Activated CD4-positive, alpha-beta T cell treated with anti-CD3 and anti-CD28 coated beads, Interleukin-10, Interleukin-2, amounts not matched to agents 100 ng/mL and 50 ng/mL, durations not matched to agents 16 hours and 8 hours (primary cell): ENCODE measurements at places on chromosomes 7 and 10.

DNA sequence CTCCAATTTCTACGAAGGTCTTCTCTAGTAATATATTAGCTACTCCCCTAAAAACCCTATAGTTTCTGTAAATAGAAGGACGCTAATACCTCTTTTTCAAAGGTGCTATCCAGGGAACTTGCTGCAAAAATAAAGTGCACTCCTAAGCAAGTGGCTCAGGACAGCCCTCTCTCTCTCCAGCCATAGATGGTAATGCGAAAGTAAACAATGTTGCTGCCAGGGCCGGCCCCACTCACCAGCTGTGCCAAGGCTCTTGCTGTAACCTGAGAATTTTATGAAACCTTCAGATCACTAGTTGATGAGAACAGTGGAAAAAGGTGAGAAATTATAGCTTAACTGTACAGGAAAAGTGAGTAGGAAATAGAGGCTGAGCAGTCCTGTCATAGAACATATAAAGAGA lies 10.9 kb upstream of the TAS2R39 start:
- DNase-seq = no peak

DNA sequence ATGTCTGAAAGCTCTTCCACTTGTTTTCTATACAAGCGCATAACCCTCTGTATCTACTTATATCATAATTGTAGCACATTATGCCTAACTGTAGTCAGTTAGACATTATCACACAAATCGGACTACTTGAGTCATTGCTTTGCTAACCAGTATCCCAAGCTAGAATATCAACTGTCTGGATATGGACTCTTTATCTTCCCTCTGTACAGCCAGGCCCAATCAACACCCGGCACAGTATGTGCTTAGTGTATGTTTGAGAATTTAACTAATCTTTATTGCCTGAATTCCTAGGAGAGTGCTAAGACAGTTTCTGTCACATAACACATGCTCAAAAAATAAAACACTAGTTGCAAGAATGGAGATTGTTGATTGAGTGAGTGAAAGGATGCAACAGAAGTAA lies 211.2 kb downstream of the ARL4A start:
- DNase-seq = no peak

- no peak for DNase-seq
These were observed 29.4 kb downstream of the CDH23 start for GRCh38 chr10:71426058-71426605.

GRCh38 chr7:35820858-35821257 lies 20.0 kb downstream of the SEPTIN7 start:
- no peak for DNase-seq

GRCh38 chr10:86071145-86071544 lies 295.4 kb downstream of the GRID1 start:
- DNase-seq = no peak

- peak; percentile 38 for DNase-seq
These were observed 89.9 kb downstream of the CDH23 start for GRCh38 chr10:71486484-71487114.

- no peak for DNase-seq
These were observed 67.6 kb downstream of the ITGB1 start for GRCh38 chr10:32890444-32890843.

GRCh38 chr7:54757711-54758110 lies 1.3 kb downstream of the SEC61G start:
- no peak for DNase-seq

- DNase-seq = no peak
These were observed 68.4 kb downstream of the CREB3L2 start for GRCh38 chr7:137933270-137934017.

GRCh38 chr7:44380189-44380830 lies 54.9 kb upstream of the CAMK2B start:
- no peak for DNase-seq

GRCh38 chr7:25586513-25586912 lies 358.2 kb upstream of the NPVF start:
- DNase-seq = no peak

DNA sequence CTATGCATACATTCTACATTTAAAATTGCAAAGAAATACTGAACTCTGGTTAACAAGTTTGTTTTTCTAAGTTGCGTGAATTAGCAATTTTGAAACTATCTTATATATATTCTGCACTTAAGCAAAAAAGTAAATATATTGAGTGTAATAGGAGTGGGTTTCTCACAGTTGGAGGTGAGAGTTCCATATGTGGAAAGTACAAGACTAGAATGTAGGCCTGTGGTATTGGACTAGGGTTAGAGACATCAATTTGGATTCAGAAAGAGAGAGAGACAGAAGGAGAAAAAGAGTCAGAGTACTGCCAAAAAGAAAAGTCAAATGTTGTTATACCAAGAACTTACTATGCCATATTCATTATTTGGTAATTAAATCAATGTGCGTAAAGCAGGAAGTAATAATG lies 47.3 kb upstream of the ITGB8 start:
- peak; percentile 22 for DNase-seq

- DNase-seq = no peak
These were observed at the start of gene MYOZ1 for GRCh38 chr10:73641328-73642060. MYOZ1 (minus strand) TSS chr10:73641474; CDS start chr10:73640017, 1,457 bp downstream.

- peak; percentile 87 for DNase-seq
These were observed 59.1 kb downstream of the ZNF365 start for GRCh38 chr10:62433181-62433692.
